ENCODE measurements at places on chromosomes 11 and 22. TPM values are rescaled to one million over a fixed set of nuclear protein-coding genes. Genes with fewer than 3 reads are reported as not detected.

DNA sequence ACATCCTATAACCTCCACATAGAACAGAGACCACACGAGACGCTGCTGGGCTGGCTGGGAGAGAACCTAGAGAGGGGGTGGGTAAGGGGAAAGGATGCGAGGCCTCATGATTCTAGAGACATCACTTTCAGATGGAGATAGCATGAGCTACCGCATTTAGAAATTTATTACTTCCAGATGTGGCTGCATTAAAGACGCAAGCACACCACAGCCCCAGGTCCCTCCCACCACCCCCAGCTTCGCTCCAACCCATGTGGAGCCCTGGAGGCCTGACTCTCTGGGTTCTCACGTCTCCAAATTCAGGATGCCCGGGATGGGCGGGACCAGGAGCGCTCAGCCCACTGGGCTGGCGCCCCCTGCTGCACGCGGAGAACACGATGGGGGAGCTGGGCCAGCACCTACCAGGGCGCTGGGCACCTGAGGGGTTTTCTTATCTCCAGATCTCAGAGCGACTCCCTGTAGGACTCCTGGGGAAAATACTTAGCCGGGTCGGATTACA lies 13.6 kb downstream of the MRPL21 start:
- peaks cover 15% of the 10 kb centered on the region for H3K4me1 ChIP-seq
- no peak for DNase-seq
- H3K27me3 ChIP-seq, result no peaks in the 10 kb centered on the region
- H3K27ac ChIP-seq, result peak overlapping the region; percentile 85
- peaks cover 14% of the 10 kb centered on the region for H3K36me3 ChIP-seq
- no peak overlapping the region for H3K4me3 ChIP-seq

GRCh38 chr11:95660038-95660437 lies 129.5 kb downstream of the FAM76B start:
- no peak overlapping the region for H3K27ac ChIP-seq
- no peaks in the 10 kb centered on the region for H3K36me3 ChIP-seq
- DNase-seq, result no peak
- H3K4me1 ChIP-seq, result no peaks in the 10 kb centered on the region

- no peak for DNase-seq
- H3K27me3 ChIP-seq, result peaks cover 57% of the 10 kb centered on the region
- no peak overlapping the region for H3K4me3 ChIP-seq
Observed at GRCh38 chr11:32429477-32429876, 5.9 kb downstream of the WT1 start.

DNA sequence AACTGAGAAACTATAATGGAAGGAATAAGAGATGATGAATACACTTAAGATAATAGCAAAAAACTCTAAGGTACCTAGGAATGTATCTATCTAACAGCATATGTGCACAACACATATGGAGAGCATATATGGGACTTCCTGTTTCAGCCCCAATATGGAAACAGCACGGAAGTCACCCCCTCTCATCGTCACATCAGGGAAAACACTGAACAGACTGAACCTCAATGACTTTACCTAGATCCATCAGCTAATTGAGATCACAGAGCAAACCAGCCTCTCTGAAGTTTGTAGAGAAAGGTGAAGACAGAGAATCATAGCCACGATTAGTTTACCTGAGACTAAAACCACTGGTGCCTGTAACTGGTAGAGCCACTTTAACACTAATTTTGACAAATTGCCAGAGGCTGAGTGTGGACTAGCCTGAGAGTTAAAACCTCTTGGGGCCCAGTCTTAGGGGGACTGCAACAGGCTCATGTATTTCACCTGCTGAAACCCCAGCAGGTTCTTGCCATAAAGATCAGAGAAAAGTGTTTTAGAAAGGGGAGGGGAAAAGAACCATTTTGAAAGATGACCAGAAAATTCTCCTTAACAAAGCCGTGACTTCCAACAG lies 722.6 kb downstream of the TBC1D22A start:
- no peak overlapping the region for H3K27ac ChIP-seq
- no peak overlapping the region for H3K4me3 ChIP-seq
- H3K36me3 ChIP-seq, result no peaks in the 10 kb centered on the region
- peaks cover 20% of the 10 kb centered on the region for H3K4me1 ChIP-seq
- no peak for DNase-seq
- H3K27me3 ChIP-seq, result no peaks in the 10 kb centered on the region

DNA sequence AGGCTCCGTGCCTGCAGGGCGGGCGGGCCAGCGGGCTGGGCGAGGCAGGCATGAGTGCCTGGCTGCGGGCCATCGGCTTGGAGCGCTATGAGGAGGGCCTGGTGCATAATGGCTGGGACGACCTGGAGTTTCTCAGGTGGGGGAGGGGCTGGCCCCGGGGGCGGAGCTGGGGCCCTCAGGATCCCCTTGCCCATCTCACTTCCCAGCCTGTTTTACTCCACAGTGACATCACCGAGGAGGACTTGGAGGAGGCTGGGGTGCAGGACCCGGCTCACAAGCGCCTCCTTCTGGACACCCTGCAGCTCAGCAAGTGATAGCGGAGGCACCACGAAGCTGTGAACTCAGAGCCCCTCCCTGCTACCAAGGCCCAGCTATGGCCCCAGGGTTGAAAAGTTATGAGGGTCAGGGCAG lies 5.9 kb downstream of the PHOX2A start:
- peaks cover 25% of the 10 kb centered on the region for H3K4me1 ChIP-seq
- H3K27me3 ChIP-seq, result peaks cover 36% of the 10 kb centered on the region
- no peak for DNase-seq
- H3K36me3 ChIP-seq, result peaks cover 22% of the 10 kb centered on the region
- no peak overlapping the region for H3K4me3 ChIP-seq
- H3K27ac ChIP-seq, result peak overlapping the region; percentile 28

DNA sequence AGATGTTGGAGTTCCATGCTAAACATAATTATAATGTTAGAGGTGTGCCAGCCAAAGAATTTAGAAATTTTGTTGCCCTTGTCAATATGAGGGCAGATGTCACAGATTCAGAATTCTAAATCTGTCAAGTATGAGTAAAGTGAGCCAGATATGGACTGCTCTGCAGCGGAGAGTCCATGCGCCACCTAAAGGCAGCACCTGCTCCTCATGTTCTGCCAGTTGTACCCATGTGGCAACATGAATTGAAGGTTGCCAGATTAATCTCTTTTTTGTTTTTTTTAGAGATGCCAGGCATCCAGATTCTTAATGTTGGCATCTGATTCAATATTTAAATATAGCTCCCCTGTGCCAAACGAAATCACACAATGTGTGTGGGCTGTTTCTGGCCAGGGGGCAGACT lies 678.6 kb upstream of the ANO5 start:
- no peaks in the 10 kb centered on the region for H3K36me3 ChIP-seq
- H3K4me1 ChIP-seq, result no peaks in the 10 kb centered on the region
- H3K4me3 ChIP-seq, result no peak overlapping the region
- no peak for DNase-seq

DNA sequence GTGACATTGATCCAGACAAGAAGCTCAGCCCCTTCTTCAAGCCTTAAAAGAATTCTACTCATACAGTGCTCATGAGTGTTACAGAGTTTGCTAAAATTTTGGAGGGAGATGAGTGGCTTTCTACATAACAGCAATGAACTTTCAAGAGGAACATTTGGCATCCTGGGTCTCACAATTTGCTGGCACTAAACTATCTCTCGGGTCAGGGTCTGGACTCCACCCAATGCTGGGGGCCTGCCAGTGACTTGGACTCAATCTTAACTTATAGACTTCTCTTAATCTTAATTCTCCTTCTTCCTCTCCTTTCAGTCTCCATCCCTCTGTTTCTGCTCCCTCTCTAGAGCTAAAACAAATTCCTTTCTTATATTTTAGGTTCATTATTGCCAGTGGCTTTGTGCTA lies 317.9 kb downstream of the TMEM135 start:
- no peaks in the 10 kb centered on the region for H3K36me3 ChIP-seq
- H3K27ac ChIP-seq, result no peak overlapping the region
- no peak for DNase-seq
- H3K4me1 ChIP-seq, result no peaks in the 10 kb centered on the region
- H3K4me3 ChIP-seq, result no peak overlapping the region
- no peaks in the 10 kb centered on the region for H3K27me3 ChIP-seq

DNA sequence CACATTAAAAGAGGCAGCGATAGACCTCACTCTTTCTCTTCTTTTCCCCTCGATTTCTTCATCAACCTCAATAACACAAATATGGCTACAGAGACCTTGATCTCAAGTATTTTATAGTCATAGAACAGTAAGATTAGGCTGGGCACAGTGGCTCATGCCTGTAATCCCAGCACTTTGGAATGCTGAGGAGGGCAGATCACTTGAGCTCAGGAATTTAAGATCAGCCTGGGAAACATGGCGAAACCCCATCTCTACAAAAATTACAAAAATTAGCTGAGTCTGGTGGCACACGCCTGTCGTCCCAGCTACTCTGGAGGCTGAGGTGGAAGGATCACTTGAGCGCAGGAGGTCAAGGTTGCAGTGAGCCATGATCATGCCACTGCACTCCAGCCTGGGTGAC lies 14.6 kb downstream of the SLN start:
- no peaks in the 10 kb centered on the region for H3K36me3 ChIP-seq
- H3K27ac ChIP-seq, result no peak overlapping the region
- H3K4me3 ChIP-seq, result no peak overlapping the region

DNA sequence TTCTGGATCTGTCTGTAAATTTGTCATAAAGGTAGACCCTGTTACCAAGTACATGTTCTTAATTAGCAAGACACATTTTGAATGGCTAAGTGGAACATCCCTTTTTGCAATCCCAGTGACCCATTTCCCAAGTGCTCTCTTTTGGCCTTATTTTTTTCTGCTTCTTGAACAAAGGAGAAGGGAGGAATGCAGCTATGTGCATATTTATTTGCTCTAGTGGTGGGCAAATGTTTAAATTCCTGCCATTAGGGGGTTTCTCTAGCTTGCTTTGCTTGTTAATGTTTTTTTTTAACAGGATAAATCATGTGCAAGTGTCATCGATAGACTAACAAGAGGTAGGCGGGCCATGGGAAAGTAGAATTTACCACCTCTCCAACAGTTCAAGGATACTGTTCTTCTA lies 135.7 kb downstream of the COMMD9 start:
- H3K36me3 ChIP-seq, result no peaks in the 10 kb centered on the region
- no peaks in the 10 kb centered on the region for H3K27me3 ChIP-seq
- H3K4me3 ChIP-seq, result no peak overlapping the region
- H3K27ac ChIP-seq, result no peak overlapping the region

GRCh38 chr11:30956751-30957150 lies 370.6 kb upstream of the MPPED2 start:
- H3K4me3 ChIP-seq, result no peak overlapping the region
- no peaks in the 10 kb centered on the region for H3K4me1 ChIP-seq
- H3K27me3 ChIP-seq, result no peaks in the 10 kb centered on the region
- no peak overlapping the region for H3K27ac ChIP-seq
- H3K36me3 ChIP-seq, result no peaks in the 10 kb centered on the region
- no peak for DNase-seq

The SYT9 gene
- total RNA-seq, result not detected

The MIOX gene
- total RNA-seq, result not detected

The SMPD1 gene
- total RNA-seq, result 12.6 TPM

The TRIM51G gene
- total RNA-seq, result not detected

The QSER1 gene
- total RNA-seq, result 38.8 TPM

The TUB gene
- total RNA-seq, result 2.0 TPM

The KCNQ1 gene
- total RNA-seq, result 3.1 TPM

The LDHAL6A gene
- total RNA-seq, result not detected

All from esophagus squamous epithelium (tissue), 5 donors.